Vagina (tissue), 2 donors: ENCODE measurements at places on chromosomes 5 and 9. TPM values are rescaled to one million over a fixed set of nuclear protein-coding genes. Genes with fewer than 3 reads are reported as not detected.

DNA sequence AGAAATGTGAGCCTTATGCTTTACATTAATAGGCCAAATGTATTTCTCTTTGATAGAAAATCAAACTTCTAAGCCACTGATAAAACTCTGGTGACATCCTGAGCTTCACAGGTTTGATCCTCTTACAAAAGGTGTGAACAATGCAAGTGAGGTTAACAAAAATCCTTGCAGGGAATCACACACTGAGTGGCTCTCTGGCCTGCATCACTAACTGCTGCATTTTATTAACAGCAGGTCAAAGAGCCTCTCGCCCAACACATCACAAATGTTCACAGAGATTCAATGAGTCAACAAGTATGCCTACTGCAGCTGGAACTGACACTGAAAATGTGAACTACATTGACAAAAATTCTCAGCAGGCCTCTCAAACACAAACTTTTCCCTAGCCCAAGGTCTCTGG is 122.3 kb downstream of the SEMA5A start:
- no peaks in the 10 kb centered on the region for H3K27me3 ChIP-seq
- no peak overlapping the region for H3K4me3 ChIP-seq
- no peaks in the 10 kb centered on the region for H3K36me3 ChIP-seq
- DNase-seq, result no peak
- no peak overlapping the region for H3K27ac ChIP-seq
- H3K4me1 ChIP-seq, result no peaks in the 10 kb centered on the region

DNA sequence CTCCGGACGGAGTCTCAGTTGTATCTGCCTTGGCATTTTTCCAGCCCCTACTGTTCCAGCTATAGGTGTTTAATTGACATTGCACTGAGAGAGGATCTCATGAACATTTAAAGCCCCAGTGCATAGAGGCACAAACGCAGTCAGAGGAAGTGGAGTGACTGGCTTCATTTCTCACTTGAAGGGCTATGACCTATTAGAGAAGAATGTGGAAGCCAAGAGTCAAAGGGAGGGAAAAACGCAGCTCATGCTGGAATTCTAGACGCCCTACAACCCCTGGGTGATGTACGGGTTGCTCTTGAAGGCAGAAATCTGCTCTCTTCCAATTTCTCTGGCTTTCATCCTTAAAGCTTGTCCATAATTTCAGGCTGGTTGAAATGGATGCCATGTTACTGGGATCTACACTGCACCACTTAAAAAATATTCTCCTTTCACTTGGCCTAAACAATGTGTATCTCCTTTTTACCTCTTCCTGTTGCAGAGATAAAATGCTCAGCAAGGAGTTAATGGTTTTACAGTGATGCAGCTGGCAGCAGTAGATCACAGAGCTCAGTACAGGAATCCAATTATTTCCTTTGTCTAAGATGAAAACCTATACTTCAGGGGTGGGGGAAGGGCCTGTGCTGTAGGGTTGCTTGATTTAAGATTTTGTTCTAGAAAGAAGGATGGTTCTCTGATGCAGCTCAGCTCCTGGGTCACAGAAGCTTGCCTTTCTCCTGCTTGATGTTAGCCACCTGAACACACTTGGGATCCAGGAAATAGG is 61.8 kb upstream of the MAMDC2 start:
- no peaks in the 10 kb centered on the region for H3K36me3 ChIP-seq
- no peaks in the 10 kb centered on the region for H3K27me3 ChIP-seq
- no peak for DNase-seq

- H3K27me3 ChIP-seq, result no peaks in the 10 kb centered on the region
- no peak for DNase-seq
- H3K4me1 ChIP-seq, result peaks cover 19% of the 10 kb centered on the region
- no peak overlapping the region for H3K4me3 ChIP-seq
- no peak overlapping the region for H3K27ac ChIP-seq
These were observed 525.9 kb upstream of the CLINT1 start for GRCh38 chr5:158384535-158385481.

DNA sequence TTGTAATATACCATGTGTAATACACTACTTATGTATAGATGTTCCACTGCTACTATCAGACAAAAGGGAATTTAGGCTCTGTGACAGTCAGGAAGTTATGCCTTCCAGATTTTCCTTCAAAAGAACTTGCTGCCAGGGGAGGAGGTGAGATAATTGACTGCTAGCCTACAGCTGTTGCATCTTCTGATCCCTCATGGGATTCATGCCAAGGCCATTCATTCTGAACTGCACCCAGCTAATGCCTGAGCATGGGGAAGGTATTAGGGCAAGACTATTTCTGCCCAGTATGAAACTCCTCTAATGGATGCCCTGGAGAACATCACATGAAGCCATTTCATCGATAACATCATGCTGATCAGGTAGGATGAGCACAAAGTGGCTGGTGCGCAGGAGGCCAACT is 746.5 kb upstream of the ZNF608 start:
- H3K4me1 ChIP-seq, result no peaks in the 10 kb centered on the region
- H3K27ac ChIP-seq, result no peak overlapping the region
- no peak overlapping the region for H3K4me3 ChIP-seq
- no peak for DNase-seq
- H3K27me3 ChIP-seq, result no peaks in the 10 kb centered on the region

DNA sequence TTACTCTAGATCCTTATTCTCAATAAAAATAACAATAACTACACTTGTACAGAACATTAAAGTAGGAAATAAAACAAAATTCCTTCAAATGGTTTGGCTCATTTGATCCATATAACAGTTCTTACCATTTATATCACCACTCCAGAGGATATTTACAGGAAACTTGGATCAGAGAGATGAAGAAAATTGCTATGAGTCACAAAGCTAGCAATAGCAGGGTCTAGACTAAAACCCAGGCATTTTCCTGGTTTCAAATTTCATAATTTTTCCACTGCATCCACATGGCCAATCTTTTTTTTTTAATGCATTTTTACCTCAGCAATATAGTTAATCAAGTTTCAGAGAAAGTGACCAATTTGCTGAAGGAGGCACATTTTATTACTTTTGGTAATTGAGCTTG is 299.2 kb downstream of the ELAVL2 start:
- no peak overlapping the region for H3K4me3 ChIP-seq
- no peaks in the 10 kb centered on the region for H3K27me3 ChIP-seq
- no peaks in the 10 kb centered on the region for H3K36me3 ChIP-seq
- no peak for DNase-seq
- no peak overlapping the region for H3K27ac ChIP-seq

Gene SLC36A2
- not detected for total RNA-seq

Gene KIAA0825
- 2.5 TPM for total RNA-seq

Gene OLFM1
- 39.0 TPM for total RNA-seq
